ENCODE measurements at places on chromosomes 13 and 19. TPM values are rescaled to one million over a fixed set of nuclear protein-coding genes. Genes with fewer than 3 reads are reported as not detected.

The APLP1 gene
- 0.70 TPM for total RNA-seq

The RDH13 gene
- 19.5 TPM for total RNA-seq

The KLK15 gene
- total RNA-seq: not detected

The APC2 gene
- 2.4 TPM for total RNA-seq

The EPS8L1 gene
- total RNA-seq: 10.6 TPM

The TEX29 gene
- total RNA-seq: not detected

The IGFL2 gene
- total RNA-seq: not detected
